Hippocampal formation (tissue), 2 donors: ENCODE measurements at places on chromosomes 4 and X.

DNA sequence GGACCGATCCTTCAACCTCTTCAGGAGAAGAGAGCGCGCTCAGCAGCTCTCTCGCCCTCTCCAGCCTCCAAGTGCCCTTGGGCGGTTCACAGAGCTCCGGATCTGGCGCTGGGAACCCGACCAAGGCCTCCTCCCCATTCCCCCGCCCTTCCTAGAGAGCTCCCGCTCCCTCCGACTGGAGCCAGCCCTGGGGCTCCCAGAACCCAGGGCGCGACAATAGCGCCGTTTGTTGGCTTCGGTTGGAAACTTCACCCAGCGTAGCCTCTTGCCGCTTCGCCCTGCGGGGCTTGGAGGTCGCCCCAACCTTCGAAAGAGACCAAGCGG is 3.1 kb upstream of the SOX3 start:
- peak; percentile 2 for DNase-seq

GRCh38 chr4:70997546-70997945 is 4.1 kb downstream of the DCK start:
- no peak for DNase-seq

GRCh38 chr4:130110770-130111169 is 1014.8 kb downstream of the C4orf33 start:
- DNase-seq: no peak

GRCh38 chr4:56468097-56468422 is 643 bp downstream of the SRP72 start:
- no peak for DNase-seq

GRCh38 chrX:136953867-136954787 is 73.6 kb upstream of the RBMX start:
- peak; percentile 14 for DNase-seq

GRCh38 chr4:110682311-110682710 is 59.4 kb upstream of the PITX2 start:
- DNase-seq: no peak

- DNase-seq: no peak
Measured at GRCh38 chr4:40939856-40940255, 190.1 kb downstream of the NSUN7 start.

- no peak for DNase-seq
Measured at GRCh38 chr4:3796960-3797359, 30.8 kb downstream of the ADRA2C start.

- DNase-seq: no peak
Measured at GRCh38 chr4:145324161-145324560, 143.8 kb upstream of the OTUD4 start.

GRCh38 chrX:140317462-140317861 is 187.4 kb downstream of the SOX3 start:
- no peak for DNase-seq

DNA sequence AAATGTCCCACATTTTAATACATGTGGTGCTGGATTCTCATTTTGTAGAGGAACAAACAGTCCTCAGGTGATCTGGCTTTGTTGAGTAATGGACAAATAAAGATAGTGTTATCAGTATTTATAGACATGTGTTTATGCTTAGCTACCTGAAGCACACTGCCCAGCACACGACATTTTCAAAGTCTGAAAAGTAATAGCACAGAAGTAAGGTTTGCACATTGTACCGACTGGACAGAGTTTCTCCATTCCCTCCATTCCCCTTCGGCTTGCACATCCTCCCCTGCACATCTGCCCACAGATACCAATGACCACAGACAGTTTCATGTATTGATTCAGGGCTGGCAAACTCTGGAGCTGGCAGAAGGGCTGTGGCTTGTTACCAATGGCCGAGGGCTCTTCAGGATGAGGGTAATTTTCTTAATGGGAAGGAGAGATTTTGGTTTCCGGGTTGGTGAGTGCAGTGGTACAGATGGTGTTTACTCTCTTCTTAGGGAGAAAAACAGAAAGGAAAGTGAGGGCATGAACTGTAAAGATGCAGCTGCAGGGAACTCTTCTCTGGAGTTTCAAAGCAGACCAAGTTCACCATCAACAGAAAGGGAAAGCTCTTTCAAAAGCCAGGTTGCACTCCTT is 2.3 kb downstream of the GRPR start:
- DNase-seq: no peak

GRCh38 chr4:94345969-94346368 is 3.3 kb upstream of the HPGDS start:
- DNase-seq: no peak

DNA sequence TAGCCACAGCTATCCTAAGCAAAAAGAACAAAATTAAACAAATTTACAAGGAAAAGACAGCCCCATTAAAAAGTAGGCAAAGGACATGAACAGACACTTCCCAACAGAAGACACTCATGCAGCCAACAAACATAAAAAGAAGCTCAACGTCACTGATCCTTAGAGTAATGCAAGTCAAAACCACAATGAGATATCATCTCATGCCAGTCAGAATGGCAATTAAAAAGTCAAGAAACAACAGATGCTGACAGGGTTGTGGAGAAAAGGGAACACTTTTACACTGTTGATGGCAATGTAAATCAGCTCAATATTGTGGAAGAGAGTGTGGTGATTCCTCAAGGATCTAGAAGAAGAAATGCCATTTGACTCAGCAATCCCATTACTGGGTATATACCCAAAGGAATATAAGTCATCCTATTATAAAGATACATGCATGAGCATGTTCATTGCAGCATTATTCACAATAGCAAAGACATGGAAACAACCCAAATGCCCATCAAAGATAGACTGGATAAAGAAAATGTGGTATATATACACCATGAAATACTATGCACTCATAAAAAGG is 163.0 kb upstream of the TET2 start:
- no peak for DNase-seq

DNA sequence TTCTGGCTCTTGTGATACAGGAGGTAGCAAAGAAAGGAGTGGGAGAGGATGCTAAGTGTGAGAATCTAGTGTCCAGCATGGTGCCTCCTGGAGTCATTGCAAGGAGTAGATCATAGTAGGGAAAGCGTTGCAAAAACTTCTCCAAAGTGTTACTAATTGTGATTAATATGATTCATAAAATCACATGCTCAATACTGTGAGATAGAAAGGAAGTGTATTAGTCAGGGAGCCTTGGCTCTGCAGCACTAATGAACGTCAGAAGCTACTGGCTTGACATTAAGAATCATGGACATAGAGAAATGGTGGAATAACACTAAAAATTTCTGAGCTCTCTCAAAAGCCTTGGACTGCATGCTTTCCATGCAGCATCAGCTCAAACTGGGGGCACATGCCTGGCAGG is 299.1 kb downstream of the EVC2 start:
- DNase-seq: no peak

GRCh38 chrX:15808254-15808653 is 18.0 kb downstream of the ZRSR2 start:
- no peak for DNase-seq

- no peak for DNase-seq
Measured at GRCh38 chrX:39398963-39399261, 597.7 kb downstream of the MID1IP1 start.

- no peak for DNase-seq
Measured at GRCh38 chr4:43990551-43990950, 458.1 kb downstream of the KCTD8 start.

GRCh38 chr4:112979881-112980421 is 69.5 kb upstream of the ANK2 start:
- DNase-seq: no peak

GRCh38 chr4:155681886-155682285 is 15.2 kb downstream of the GUCY1A1 start:
- DNase-seq: no peak

DNA sequence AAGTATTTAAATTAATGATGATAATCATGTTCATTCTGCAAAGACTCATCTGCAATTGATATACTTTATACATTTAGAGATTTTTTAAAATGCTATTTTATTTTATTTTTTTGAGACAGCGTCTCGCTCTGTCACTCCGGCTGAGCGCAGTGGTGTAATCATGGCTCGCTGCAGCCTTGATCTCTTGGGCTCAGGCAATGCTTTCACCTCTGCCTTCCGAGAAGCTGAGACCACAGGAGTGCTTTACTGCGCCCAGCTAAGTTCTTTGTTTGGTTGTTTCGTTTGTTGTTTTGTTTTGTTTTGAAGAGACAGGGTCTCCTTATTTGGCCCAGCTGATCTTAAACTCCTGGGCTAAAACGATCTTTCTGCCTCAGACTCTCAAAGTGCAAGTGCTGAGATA is 1541.0 kb downstream of the PCDH7 start:
- DNase-seq: no peak

GRCh38 chr4:41505161-41505661 is 32.7 kb upstream of the LIMCH1 start:
- peak; percentile 63 for DNase-seq

- no peak for DNase-seq
Measured at GRCh38 chr4:132737344-132737743, 411.8 kb upstream of the PCDH10 start.

DNA sequence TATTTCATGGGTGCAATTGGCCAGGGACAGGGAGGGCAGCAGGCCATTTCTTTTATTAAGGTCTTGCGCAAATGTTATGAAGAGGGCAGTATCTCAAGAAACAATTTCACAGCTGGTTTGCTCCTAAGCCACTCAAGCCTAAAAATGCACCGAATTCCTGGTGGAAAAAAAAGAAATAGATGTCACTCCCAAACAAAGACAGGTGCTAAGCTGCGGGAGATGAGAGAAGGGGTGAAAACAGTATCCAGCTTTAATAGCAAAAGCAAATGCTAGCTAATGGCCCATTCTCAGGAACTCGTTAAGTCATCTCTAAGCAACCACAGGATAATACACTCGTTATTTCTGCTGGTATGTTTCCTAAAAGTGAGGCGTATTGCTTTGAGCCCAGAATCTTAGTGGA is 116.4 kb downstream of the ARX start:
- no peak for DNase-seq

GRCh38 chr4:111937368-111937767 is 207.9 kb upstream of the FAM241A start:
- peak; percentile 7 for DNase-seq

DNA sequence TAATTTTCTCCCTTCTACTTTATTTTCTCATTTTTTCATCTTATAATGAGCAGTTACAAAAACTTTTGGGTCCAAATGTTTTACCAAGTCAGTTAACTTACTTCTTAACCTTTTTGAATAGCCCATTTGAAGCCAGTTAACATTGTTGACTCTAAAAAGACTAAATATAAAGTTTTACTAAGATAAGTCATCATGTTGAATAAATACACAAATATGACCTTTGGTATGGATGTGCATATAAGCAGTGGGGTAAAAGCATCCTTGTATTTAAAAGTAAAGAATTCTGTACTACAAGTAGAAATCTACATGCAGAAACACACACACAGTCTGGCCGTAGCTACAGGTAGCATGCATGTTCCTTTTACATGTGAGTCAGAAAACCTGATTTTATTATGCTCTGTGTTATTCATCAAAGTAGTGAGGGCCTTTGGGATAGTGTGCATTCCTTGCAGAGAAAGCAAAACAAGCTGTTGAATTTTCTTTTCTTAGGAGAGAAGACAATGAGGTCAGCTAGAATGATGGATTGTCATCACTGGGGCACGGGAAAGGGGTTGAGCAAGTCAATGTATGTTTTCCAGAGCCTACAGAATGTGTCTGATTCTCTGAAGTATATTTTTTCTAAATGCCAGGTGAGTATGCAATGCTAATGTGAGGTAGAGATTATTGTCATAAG is 533.2 kb upstream of the AGA start:
- DNase-seq: no peak

DNA sequence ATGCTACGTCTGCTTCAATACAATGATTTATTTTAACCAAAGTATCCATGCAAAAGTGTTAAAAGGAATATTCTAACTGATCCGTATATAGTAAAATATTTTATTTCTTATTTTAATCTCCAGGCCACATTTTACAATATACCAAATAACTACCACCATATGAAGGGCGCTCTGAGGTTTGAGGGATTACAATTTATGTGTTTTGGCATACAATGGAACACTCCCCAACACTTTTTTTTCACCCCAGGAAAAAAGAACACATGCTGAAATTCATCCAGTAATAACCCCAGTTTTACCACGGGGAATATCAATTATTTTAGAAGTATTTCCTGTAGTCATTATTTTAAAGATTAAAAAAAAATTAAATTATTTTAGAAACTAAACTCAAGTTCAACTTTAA is 65.4 kb downstream of the APBB2 start:
- DNase-seq: no peak

DNA sequence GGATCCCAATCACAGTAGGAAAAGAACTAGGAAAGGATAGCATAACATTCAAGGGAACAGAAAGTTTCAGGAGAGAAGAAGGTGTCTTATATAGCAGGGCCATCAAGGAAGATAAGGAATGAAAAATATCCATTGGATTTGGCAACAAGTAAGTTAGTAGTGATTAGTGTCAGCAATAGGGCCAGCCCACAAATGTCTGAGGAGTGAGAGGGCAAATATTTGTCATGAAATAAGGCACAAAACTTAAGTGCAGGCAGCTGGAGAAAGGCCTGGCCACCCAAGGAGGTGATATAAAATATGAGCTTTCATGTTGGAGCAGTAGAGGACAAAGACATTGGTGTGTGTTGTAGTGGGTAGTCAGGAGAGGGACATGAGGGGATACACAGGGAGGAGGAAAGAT is 132.1 kb downstream of the COL4A6 start:
- DNase-seq: no peak

- peak; percentile 13 for DNase-seq
Measured at GRCh38 chrX:110359273-110359672, 625 bp downstream of the RTL9 start.

DNA sequence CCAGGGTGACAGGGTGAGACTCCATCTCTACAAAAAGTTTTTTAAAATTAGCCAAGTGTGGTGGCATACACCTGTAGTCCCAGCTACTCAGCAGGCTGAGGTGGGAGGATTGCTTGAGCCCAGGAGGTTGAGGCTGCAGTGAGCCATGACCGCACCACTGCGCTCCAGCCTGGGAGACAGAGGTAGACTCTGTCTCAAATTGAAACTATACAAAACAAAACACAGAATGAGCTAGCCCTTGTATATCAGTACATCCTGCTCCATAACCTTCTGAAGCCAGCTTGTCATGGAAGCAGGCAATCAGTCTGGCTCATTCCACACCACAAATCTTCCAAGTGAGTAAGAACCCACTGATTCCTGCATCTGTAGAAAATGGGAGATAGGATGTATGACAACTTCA is 49.0 kb downstream of the CD99L2 start:
- no peak for DNase-seq

DNA sequence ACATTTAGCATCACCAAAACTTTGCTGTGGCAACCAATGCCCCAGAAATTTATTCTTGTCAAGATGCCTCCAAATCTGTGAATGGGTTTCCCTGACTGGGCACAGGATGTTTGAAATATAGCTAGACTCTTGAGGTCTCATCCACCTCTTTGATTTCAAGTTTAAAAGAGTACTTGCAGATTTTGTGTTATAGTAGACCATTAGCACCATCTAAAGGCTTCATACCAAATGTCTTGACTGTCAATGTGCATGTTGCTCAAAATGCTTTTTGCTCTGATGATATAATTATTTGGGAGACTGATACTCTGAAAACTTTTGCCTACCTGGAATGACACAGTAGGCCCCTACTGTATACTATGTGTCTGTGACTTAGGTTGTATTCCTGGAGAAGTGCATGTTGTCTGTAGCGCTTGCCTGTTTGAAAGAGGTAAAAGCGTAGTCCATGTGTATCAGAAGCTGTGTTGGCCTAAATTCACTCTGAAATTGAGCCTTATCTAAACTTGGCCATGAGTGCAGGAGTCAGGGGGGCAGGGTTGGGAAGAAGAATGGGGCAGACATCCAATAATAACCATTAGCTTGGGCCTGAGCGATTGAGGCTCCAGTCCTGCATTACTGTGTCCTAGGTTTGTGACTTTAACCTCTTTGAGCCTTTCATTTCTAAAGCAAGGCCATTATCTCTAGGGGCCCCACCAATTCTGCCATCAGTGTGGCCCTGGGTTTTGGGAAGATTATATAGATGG is 33.8 kb downstream of the NDP start:
- no peak for DNase-seq

- no peak for DNase-seq
Measured at GRCh38 chr4:174524242-174524641, 2.0 kb upstream of the HPGD start.
